AG10803 (cell line): ENCODE measurements at places on chromosomes 7 and 10.
A peak's percentile ranks its signal among the peaks of the same experiment; 100 is the strongest.

DNA sequence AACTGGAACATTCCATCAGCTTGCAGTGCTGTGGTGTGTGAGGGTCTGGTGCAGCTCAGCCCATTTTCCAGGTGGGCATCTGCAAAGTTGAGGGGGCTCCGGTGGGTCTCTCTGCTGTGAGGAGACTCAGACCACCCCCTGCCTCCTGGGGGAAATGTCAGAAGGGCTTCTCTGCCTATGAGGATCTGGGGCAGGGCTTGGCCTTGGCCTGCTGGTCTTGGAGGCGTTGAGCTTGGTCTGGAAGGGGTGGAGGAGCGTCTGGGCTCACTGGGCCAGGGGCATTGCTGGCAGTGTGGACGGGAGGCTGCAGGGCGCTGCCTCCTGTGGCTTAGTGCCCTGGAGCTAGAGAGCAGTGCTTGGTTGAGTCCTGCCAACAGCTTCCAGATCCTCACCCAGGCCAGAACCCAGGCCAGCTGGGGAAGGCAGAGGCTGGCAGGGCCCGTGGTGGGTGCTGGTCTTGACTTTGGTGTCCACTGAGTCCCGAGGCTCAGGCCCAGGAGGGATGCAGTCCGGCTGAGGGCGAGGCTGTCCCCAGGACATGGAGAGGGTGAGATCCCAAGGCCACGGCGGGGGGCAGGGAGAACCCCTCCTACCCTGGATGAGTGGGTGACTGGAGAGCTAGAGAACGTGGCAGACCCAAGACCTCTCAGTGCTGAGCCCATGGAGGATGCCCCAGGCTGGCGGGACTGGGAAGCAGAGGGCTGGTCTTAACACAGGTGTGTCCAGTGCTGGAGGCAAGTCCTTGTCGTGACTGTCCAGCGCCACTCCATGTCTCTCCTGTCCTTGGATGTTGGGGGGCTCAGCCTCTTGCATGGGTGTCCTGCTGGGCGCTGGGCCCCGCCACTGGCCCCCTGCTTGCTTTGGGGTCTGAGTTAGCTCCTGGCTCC lies 2.8 kb downstream of the SPRN start:
- DNase-seq = no peak

- DNase-seq = peak; percentile 22
Observed at GRCh38 chr7:21941611-21942141, 4.0 kb downstream of the CDCA7L start.

- DNase-seq = peak; percentile 96
Observed at GRCh38 chr10:3468919-3469638, 296.5 kb upstream of the PITRM1 start.

GRCh38 chr10:29635711-29636144 lies 957 bp upstream of the SVIL start:
- DNase-seq = no peak

- no peak for DNase-seq
Observed at GRCh38 chr7:157830331-157830730, 493.5 kb downstream of the DNAJB6 start.

DNA sequence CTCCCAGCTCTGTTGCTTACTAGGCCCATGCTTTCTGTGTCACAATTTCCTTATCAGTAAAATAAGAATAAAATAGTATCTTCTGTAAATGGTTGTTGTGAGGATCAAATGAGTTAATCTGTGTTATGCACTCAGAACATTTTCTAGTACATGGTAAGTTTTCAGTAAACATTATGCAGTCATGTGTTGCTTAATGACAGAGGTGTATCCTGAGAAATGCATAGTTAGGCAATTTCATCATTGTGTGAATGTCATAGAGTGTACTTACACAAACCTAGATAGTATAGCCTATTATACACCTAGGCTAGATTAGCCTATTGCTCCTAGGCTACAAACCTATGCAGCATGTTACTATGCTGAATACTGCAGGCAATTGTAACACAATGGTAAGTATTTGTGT lies 4.4 kb downstream of the PTTG1IP2 start:
- no peak for DNase-seq

DNA sequence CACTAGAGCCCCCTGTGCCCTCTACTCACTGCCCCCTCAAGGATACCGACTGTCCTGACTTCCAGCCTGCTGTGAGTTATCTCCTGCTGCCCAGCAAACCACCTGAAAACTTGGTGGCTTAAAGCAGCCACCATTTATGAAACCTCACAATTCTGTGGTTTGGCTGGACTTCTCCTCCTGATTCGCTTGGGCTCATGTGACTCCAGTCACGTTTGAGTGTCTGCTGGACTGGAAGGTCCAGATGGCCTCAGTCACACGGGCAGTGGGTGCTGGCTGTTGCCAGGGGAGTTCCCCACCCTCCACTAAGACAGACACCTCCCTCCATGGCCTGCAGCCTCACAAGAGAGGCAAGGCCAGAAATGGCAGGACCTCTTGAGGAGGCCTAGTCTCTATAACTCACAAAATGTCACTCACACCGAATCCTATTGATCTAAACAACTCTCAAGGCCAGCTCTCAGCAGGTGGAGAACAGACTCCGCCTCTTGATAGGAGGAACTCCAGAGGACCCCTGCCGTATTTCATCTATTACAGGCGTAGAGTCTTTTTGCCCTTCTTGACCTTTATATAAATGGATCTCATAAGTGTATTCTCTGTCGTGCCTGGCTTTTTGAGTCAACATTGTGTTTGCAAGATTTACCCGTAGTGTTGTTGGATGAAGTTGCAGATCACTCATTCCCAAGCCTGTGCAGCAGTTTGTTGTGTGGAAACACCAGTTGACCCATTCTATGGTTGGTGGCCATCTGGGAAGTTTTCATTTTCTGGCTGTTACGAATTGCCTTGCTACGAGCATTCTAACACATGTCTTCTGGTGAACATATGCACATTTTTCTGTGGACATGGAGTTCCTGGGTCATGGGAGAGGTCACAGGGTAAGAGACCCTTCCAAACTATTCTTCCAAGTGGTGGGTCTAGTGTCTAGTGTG lies 48.3 kb downstream of the ZMIZ1 start:
- DNase-seq = peak; percentile 76

- DNase-seq = no peak
Observed at GRCh38 chr7:46153583-46153950, 232.5 kb upstream of the IGFBP3 start.

DNA sequence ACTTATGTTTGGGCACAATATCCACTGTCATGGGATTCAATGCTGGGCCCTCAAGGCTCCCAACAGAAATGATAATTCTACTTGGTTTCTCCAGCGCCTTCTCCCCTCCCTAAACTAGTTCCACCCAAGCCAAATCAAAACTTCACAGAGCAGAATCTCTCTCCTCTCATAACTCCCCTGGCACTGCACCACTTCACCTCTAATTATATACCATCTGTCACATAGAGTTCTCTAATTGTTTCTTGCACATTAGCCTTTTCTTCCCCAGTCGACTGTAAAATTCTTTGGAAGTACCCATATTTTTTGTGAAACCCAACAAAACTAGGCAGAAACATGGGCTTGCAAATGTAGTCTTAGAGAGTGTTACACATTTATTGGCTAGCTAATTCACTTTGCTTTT lies 8.1 kb downstream of the SGMS1 start:
- no peak for DNase-seq

DNA sequence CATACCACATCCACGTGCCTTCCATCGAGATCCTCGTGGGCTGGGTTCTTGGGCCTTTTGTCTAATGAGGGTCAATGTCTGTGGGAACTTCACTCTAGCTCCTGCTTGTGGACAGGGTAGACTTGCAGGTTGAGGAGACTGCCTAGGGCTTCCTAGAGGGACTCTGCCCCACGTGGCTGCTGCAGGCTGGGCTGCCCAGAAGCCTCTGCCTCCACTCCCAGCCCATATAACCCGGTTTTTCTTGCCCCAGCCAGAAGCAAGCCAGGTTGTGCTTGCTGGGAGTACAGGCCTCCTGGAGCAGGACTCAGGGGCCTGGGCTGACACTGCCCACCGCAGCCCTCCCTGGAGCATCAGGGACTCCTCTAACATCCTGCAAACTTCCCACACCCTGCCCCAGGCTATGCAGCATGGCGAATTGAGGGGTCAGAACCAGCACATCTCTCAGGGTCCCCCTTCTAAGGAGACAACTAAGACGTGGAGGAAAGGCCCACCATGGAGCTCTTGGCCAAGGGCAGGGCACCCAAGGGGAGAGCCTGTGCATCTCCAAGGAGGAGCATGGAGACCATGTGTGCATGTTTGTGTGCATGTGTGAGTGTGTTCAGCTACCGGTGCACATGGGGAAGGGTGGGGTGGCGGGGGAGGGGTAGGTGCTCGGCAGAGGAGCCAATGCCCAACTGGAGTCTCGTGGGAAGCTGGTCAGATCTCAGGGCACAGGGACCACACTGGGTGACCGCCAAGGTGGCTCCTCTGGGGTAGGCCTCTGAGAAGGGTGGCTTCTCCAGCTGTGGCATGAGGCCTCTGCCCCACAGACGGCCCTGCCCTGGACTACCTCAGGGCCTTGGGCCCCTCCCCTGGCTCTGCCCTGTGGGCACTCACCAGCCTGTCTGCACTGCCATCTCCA lies 62.6 kb downstream of the RASGEF1A start:
- no peak for DNase-seq

DNA sequence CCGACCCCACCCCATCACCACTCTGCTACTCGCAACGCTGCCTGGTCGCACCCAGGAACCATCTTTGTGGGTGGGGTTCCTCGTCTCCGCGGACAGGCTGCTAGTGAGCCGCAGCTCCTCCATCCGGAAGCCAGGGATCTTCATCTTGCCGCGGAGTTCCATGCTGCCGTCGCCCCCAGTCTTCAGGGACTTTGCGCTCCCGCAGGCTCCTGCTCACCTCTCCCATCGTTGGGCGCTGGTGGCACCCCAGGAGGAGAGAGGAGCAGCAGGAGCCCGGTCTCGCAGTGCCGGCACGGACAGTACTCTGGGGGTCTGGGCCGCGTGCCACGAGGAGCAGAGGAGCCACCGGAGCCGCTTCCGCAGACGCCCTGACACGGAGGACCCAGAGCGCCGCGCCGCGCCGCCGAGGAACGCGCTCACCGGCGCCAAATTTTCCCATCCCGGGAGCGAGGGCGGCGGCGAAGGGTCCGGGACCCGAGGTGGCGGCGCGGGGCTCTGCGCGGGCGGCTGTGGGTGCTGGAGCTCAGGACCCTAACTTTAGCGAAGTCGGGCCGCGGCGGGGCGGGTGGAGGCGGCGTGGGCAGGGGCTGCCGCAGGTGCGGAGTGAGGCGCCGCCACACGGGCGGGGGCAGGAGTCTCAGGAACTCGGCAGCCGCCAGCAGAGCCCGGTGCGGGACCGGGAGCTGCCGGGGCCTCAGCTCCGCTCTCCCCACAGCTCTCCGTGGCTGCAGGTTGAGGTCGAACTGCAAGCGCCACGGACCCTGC lies 750.1 kb upstream of the SORCS1 start:
- DNase-seq = peak; percentile 3

- peak; percentile 68 for DNase-seq
Observed at GRCh38 chr7:142478479-142479220, 220.8 kb upstream of the PRSS58 start.

DNA sequence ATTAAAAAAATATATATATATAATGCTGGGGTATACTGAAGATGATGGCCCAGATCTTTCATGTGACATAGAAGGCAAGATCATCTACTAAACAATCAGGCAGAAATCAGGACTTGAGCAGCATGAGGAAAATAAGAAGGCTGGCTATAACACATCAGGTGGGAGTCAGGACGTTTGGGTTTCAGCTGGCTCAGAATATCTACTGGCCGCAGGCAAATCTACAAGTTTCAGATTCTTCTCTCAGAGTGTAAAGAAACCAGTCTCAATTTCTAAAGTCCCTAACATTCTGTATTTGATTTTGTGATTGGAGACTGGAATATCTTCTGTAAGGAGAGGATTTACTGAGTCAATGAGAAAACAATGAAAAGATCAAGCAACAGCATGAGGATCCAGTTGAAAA lies 37.7 kb upstream of the FAM3C start:
- no peak for DNase-seq

DNA sequence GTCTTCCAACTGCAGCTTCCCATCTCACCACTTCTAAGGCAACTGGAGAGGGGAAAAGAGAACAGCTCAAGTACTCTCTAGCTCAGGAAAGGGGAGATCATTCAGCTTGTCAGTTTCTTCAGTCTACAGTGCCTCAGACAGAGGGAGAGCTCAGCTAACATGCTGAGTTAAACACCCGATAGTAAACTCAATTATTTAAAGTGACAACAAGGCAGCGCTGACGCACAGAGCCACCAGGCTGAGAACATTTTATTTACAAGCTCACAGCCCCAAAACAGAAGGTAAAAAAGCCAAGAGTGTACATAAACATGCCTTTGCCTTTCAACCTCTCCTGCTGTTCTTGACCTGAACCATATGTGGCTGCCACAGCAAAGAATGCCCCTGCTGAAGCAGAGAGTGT lies 10.1 kb upstream of the CUZD1 start:
- DNase-seq = no peak

DNA sequence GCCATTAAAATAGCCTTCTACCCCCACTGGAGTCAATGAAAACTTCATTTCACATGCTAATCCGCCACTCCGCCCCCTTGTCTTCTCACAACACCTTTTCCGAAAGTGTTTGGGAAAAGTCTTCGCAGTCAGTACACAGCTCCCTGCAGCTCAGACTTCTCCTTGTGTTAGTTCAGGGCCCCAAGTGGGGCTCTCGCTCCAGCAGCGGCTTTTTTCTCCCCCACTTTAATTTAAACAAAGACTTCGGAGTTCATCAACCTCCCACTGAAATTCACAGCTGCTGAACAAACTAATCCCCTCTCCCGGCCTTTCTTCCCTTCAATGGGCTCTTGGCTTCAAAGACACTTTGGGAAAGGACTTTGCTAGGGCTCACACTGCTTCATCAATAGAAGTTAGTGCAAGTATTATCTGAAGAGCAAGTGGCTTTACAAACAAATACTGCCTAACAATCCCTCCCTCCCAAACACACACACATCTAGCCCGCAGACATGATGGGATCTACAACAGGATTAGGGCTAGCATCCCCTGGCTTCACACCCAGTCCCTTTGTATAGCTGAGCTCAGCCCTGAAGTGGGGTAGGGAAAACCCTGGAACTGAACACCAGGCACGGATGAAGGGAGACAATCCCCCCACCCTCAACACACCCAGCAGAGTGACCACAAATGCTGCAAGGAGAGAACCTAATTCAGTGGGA lies 23.1 kb downstream of the WNT8B start:
- no peak for DNase-seq

GRCh38 chr10:86182150-86182549 lies 184.4 kb downstream of the GRID1 start:
- DNase-seq = no peak

- no peak for DNase-seq
Observed at GRCh38 chr7:7577888-7578287, 11.2 kb downstream of the MIOS start.

DNA sequence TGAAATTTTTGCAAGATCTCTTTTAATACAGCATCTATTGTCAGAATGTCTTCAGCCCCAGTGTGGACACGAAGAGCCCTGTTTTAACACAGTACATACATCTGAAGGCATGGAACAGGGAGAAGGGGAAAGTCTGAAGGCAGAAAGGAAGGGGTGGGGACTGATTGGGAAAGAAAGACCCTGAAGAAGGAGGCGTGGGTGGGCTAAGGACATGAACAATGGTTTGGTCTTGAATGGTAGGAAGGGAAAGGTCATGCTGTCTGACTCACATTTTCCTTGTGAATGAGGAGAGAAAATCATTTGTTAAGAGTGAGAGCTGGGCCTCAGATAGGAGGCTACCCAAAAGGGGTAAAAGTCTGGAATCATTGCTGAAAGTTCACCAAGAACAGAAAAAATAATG lies 297.1 kb downstream of the GALNT17 start:
- no peak for DNase-seq

GRCh38 chr7:118003476-118003875 lies 130.2 kb upstream of the CTTNBP2 start:
- no peak for DNase-seq
